ENCODE measurements at places on chromosomes 11 and 22. TPM values are rescaled to one million over a fixed set of nuclear protein-coding genes. Genes with fewer than 3 reads are reported as not detected.

ZP1 gene
- total RNA-seq, result not detected

API5 gene
- total RNA-seq, result 112 TPM

ACCSL gene
- not detected for total RNA-seq

LRRC32 gene
- 23.9 TPM for total RNA-seq

TBX10 gene
- not detected for total RNA-seq

ST13 gene
- total RNA-seq, result 236 TPM

APOBEC3A gene
- not detected for total RNA-seq

OR5AN1 gene
- not detected for total RNA-seq

All from epithelial cell of umbilical artery (primary cell).